ENCODE measurements at places on chromosomes 5 and 9. TPM values are rescaled to one million over a fixed set of nuclear protein-coding genes. Genes with fewer than 3 reads are reported as not detected.

Gene TMEM252
- not detected for total RNA-seq

Gene KCNN2
- not detected for total RNA-seq

DNA sequence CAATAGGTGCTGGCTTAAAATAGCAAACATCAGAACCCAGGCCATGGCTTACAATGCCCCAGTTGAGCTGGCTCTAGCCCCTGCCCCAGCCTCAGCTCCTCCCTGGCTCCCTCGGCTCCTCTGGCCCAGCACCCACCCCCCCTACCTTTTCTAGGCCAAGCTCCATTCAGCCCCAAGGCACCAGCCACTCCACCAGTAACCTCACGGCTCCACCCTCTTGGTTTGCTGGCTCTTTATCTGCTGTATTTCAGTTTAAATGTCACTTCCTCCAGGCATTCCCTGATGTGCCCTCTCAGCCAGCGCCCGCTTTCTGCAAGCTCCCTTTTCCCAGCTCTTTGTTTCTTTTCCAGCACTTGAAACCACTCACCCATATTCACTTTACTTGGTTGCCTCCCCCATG lies 10.6 kb downstream of the C1QTNF2 start:
- no peak for DNase-seq

DNA sequence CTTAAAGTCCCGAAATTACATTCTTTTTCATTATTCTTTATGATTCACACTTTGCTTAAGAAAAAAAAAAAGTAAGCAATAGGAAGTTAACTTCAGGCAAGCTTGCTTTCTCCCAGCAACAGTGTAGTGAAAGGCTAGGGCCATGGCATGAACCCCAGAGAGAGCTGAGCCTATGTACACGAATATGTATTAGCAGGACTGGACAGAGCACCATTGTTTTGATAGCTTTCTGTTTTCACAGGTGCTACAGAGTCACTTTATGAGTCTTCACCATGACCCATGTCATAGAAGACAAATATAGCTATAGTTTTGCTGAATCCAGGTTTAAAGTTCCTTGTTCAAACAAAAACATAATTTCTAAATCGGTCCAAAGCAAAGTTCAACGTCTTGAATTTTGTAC lies 199.2 kb downstream of the ADAMTSL1 start:
- no peak for DNase-seq

- DNase-seq: no peak
Measured at GRCh38 chr5:14036947-14037346, 92.5 kb upstream of the DNAH5 start.

DNA sequence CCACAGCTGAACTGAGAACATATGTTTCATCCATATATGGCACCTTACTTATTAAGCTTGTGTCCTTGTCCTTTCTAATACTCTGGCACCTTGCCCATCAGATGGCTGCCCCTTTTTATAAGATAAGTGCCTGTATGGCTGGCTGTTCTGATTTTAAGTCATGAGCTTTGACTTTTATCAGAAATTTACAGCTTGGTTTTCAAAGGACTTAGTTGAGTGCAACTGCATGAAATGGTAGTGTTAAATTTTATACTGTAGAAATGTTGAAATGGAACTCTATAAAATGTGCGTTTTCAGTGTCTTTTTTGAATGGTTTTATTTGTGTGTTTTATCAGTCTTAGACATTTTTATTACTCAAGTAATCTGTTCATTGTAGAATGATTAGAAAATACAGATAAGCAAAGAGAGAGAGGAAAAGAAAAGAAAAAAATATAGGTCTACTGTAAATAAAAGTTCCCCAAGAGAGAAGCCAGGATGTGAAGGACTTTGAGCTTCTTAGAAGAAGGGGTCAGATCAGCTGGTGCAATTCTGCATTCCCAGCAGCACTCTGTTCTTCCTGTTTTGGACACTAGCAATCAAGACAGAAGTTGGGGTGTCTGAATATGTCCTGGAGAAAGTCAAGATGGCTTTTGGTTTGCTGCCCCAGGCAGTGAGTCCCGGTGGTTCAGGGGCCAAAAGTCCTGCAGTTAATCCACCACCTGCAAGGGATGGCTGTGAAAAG lies 38.9 kb downstream of the ARHGAP26 start:
- DNase-seq: no peak

DNA sequence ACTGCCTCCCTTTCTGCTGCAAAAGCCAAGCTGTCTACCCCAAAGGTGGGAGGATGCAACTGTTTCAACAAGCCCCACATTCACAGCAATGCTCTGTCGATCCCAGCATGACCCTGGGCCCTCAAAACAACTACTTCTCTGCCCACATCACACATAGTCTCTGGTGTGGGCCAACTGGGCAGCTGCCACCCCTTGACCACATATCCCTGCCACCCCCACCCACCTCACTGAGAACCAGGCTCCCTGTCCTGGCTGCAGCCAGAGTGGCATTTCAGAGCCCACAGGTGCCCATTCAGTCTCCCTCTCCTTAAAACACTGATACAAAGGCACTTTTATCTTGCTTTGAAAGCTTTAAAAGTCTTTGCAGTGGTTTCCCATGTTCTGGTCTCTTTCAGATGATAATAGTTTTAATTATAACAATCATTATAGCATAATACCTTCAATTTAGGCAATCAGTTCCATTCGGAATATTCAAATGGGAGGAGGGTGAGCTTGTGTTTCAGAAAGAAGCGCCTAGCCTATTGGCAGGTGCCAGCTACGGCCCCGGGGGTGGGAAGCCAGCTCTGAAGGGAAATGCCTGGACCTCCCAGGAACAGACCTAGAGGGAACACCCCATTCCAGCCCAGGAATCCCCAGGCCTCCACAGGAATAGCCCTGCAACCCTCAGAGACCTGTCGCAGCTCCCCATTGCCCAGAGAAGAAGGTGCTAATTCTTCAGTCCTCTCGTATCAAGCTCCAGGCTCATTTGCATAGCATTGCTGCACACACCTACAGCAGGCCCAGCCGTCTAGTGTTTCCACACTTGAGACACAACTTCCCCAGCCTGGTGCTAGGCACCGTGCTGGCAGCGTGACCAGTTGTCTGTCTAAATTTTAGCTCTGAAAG lies 90.8 kb downstream of the C5orf15 start:
- DNase-seq: peak; percentile 41

DNA sequence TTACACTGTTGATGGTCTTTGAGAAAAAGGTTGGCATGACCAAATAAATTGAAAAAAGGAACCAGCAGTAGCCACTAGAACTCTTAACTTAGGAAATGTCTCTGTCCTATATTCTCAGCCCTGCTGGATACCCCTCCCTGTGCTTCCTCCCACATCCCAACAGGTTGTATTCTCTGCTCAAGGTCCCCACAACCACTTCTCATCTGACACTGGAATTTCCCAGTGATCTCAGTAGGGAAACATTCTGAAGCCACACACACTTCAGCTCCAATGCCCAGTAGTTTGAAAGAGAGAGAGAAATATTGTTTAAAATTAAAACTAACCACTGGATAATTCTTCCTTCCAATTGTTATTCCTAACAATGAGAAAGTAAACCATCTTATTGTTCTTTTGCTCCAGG lies 30.0 kb upstream of the NREP start:
- DNase-seq: no peak

DNA sequence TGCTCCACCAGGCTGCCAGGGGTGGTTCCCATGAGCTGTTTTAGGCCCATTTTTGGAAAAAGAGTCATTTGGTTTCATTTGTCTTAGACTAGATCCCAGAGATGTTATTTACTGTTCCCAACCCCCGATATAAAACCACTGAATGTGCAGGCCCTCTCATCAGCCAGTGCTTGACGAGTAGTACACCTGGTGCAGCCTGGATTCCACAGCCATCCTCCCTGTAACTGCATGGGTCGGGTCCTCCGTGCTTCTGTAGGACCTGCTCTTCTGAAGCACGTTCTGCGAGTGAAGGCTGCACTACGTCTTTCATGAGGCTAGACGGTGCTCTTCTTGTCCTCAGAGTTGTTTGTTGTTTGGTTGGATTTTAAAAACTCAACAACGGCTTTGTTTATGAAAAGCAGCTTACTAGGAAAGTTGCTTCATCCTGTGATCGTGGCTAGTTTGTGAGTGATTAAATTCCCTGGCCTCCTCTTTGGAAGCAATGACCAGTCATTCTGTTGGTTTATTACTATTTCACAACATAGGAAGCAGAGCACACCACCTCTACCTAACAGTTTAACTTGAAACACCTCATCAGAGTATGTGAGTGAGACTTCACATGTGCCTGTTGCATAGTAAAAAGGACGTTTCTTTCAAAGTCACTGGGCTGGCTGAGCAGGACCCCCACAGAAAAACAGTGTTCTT lies 135.2 kb downstream of the AOPEP start:
- DNase-seq: no peak

- DNase-seq: no peak
Measured at GRCh38 chr5:111645303-111645838, 111.6 kb downstream of the NREP start.

- no peak for DNase-seq
Measured at GRCh38 chr9:108382310-108382709, 473.5 kb downstream of the ACTL7B start.

GRCh38 chr9:106339882-106340281 lies 523.1 kb upstream of the ZNF462 start:
- no peak for DNase-seq

All from mesenteric fat pad (tissue), 1 donor.